ENCODE measurements at places on chromosomes 11 and 22. TPM values are rescaled to one million over a fixed set of nuclear protein-coding genes. Genes with fewer than 3 reads are reported as not detected.

STIM1 gene
- 85.9 TPM for total RNA-seq

GRIA4 gene
- total RNA-seq, result not detected

- H3K4me1 ChIP-seq, result peaks cover 5% of the 10 kb centered on the region
- H3K27me3 ChIP-seq, result no peaks in the 10 kb centered on the region
- H3K4me3 ChIP-seq, result no peak overlapping the region
- peaks cover 11% of the 10 kb centered on the region for H3K36me3 ChIP-seq
- no peak overlapping the region for H3K27ac ChIP-seq
These were observed 7.8 kb downstream of the OTUB1 start for GRCh38 chr11:63993993-63994392.

ASCL2 gene
- 2.5 TPM for total RNA-seq

- no peak for DNase-seq
- no peaks in the 10 kb centered on the region for H3K36me3 ChIP-seq
- peaks cover 11% of the 10 kb centered on the region for H3K27me3 ChIP-seq
- no peaks in the 10 kb centered on the region for H3K4me1 ChIP-seq
- no peak overlapping the region for H3K27ac ChIP-seq
- H3K4me3 ChIP-seq, result no peak overlapping the region
These were observed 11.3 kb downstream of the LMO1 start for GRCh38 chr11:8252388-8252787.
